ENCODE measurements at places on chromosomes 2 and 18.

- DNase-seq = no peak
Observed at GRCh38 chr2:230413479-230413878, 2.5 kb upstream of the SP100 start.

DNA sequence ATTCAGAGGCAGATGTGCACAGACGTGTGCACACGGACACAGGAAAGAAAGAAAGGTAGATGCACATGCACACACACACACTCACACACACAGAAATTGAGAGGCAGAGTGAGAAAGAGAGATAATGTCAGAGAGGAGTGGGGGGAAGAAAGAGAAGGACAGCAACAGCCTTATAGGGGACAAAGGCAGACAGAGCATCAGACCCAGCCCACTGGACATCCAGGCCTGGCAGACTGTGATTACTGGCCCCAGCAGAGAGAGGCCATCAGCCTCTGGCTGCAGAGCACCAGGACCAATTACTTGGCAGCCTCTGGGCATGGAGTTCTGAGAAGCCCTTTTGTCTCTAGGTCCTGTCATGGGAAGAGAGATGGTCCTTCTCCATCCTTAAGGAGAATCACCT, 66.1 kb downstream of the C18orf54 start:
- DNase-seq = no peak

GRCh38 chr2:220117025-220117424, 489.6 kb downstream of the SLC4A3 start:
- DNase-seq = no peak

DNA sequence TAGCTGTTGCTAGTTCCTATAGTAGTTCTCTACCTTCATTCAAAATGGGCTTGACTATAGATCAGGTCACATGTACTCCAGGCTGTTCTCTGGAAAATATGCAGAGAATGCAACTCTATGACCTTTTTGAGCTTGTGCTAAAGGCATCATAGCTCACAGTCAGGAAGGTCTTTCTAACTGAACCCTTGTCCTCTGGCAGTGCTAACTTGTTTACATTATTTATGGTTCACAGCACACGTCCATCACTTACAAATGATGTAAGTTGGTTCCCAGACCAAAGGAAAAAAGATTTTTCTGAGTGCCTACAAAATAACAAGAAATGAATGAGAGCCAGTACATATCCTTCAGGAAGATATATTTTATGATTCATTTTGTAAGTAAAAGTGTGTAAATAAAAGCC, 236.1 kb downstream of the GCA start:
- DNase-seq = peak; percentile 13

- DNase-seq = no peak
Observed at GRCh38 chr2:238900511-238900910, 52.6 kb downstream of the TWIST2 start.

- no peak for DNase-seq
Observed at GRCh38 chr18:63315876-63316275, 3.7 kb downstream of the BCL2 start.

- no peak for DNase-seq
Observed at GRCh38 chr2:163607630-163608029, 128.2 kb downstream of the FIGN start.

GRCh38 chr18:70195852-70196434, 9.5 kb downstream of the RTTN start:
- peak; percentile 57 for DNase-seq

- no peak for DNase-seq
Observed at GRCh38 chr2:119233326-119234020, 9.8 kb downstream of the STEAP3 start.

GRCh38 chr2:220432645-220433044, 805.2 kb downstream of the SLC4A3 start:
- no peak for DNase-seq

DNA sequence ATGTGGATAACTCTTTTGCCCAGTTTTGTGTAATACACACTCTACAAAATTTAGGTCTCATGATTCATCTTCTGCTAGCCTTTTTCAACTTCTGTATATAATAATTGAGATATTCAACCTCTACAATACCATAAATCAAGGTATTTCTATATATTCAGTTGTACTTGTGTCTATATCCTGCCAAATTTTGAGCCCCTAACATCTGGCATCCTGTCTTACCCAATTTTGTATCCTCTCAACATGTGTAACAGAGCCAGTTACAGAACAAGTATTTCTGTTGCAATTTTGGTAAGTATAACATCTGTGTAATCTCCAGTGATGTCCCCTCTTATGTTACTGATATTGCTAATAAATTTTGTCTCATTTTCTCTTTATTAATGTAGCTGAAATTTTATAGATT, 145.8 kb downstream of the TRIB2 start:
- no peak for DNase-seq
